Stimulated activated CD4-positive, alpha-beta T cell treated with anti-CD3 and anti-CD28 coated beads, Interleukin-4, amount 100 ng/mL, for 1 hour (primary cell): ENCODE measurements at places on chromosomes 7 and 10.

DNA sequence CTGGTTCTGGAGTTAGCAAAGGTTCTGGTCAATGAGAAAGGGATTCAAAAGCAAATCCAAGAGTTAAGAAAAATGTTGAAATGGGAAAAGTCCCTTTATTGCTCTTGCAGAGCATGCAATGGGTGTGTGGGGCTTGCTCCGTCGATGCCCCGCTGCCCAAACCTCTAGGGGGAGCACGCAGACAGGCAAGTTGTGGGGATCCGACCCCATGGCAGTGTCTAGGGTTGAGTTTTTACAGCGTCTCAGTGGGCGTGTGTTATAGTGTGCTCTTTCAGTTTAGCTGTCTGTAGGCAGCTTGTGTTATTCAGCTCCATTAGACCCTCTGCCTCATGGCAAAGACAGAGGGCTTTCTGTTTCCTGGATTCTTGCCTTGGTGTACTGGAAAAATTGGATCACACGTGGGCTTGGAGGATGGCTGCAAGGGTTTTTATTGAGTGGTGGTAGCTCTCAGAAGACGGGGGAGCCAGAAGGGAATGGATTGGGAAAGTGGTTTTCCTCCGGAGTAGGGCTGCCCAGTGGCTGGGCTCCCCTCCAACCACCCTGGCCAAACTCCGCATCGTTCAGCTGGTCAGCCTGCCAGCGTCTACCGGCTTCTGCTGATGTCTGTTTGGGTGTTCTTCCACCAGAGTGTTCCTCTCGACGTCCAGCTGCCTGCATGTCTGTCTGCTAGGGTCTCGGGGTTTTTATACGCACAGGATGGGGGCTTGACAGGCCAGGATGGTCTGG, 102.3 kb upstream of the PLXDC2 start:
- DNase-seq = no peak

DNA sequence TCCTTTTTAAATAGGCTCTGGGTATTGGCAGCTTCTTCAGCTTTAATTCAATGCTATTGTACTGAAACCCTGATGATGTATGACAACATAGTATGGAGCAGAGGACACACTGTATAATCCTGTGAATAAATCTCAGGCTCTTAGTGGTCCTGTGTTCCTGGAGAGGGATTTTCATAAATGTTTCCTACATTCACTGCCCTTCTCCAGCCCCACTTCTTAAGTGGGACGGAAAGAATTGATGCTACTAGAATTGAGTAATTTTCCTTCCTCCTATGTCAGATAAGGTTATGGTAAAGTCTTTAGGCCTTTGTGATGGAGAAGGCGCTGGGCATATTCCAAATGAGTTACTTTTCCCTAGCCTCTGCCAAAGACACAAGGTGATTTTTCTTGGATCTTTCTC, 779.4 kb downstream of the TNS3 start:
- no peak for DNase-seq

DNA sequence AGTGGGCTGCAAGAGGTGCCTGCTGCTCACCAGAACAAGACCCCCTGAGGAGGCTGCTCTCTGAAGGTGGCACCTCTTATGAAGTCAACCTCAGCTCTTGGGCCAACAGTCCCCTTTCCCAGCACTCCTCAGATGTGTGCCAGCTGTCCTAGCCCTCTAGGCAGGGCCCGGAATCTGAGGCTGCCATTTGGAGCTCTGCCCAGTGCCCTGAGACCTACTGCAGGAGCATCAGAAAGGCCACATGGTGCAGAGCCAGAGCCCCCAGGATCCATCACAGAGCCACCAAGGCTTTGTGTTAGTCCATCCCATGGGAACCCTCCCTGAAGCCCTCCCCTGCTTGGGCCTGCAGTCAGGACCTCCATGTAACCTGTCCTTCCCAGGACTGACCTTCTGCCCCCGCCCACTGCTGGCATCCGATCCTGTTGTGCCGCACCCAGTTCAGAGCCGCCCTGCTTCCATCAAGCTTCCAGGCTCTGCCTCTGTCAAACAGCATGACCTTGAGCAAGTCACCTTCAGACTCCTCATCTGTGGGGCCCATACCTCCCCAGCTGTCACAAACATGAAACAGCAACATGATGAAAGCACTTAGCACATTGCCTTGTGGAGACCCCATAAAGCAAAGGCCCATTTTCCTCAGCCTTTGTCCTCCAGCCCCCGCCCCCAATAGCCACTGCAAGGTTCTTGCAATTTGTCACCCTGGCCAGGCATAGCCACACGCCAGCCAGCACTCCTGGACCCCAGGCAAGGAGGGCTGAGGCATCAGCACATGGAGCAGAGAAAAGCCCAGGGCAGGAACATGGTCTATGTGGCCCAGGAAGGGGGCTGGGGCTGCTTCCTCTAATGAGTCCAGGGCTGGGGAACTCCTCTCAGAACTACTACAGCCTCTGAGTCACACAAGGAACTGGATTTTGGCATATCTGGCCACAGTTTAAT, 51.7 kb downstream of the GRID1 start:
- no peak for DNase-seq

DNA sequence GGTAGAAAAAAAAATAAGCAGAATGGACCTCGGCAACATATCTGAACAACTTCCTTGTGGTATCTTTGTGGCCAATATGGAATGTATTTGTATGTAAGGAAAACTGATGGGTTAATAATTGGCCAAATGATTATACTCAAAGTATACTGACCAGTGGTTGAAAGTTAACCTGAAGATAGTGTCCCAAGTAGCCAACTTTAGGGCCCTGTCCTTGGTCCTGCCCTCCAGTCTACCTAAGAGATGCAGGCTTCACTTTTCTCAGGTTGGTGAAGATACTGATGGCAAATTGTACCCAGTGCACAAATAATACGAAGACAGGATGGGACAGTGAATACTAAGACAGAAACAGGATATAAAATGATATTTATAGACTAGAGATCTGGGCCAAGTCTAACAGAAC, 109.2 kb downstream of the SORCS3 start:
- DNase-seq = no peak

- no peak for DNase-seq
These were observed 1.3 kb downstream of the FIGNL1 start for GRCh38 chr7:50448823-50449222.

DNA sequence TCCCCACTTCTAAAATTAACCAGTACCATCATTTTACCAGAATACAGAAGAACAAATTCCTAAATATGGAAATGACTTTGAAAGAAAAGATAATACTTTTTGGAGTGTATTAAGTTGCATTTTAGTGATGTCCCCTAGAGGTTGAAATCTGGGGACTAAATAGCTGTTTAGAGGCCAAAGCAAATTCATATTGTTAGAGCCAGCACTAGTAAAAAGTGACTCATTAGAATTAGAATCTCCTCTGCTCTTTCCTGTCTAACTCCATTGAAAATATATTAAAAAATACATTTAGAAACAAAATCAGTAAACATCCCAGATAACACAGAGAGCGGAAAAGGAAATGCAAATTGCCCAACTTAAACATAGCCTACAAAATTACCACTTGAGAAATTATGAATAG, 1189.6 kb upstream of the C7orf33 start:
- no peak for DNase-seq

DNA sequence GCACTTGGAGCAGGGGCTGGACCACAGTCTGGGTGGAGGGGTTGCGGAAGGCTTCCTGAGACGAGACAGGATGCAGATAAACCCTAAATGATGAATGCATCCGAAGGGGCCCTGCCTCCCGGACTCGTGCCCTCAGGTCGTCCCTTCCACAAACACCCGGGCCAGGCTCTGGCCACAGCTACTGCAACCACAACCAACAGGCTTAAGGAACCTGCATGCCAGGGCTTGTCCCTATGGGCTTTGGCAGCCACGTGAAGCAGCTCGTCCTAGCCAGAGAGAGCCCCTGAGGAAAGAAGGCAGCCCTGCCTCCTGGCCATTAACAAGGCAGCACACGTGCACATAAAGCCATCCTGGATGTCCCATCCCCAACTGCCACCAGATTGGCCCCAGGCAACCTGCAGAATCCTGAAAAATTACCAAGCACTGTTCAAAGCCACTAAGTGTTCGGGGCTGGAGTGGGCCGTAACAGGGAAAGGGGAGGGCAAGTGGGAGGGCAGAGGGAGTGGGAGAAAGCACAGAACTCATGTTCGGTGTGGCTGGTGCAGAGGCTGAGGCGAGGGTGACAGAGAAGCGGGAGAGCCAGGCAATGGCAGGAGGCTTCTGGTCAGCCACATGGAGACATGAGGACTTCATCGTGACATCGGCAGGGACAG, 62.7 kb downstream of the MAD1L1 start:
- DNase-seq = no peak

DNA sequence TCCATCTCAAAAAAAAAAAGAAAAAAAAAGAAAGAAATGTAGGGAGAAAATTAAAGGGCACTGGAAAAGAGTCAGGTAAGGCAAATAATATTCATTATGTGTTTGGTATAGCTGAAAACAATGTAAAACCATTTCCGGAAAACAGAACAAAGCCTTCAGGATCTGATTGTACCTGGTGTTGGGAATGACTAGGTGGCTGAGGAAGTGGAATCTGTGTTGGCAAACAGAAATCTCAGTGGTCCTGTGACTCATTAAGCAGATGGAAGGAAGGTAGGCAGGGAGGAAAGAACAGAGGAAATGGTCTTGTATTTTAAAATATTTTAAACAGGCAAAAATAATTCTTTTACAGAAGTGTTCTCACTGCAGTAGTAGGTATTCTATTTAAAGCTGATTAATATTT, 55.7 kb upstream of the GATA3 start:
- no peak for DNase-seq

GRCh38 chr7:111011520-111011919, 79.4 kb upstream of the LRRN3 start:
- no peak for DNase-seq

GRCh38 chr7:44565795-44566559, 7.7 kb downstream of the DDX56 start:
- no peak for DNase-seq

GRCh38 chr7:22480523-22481075, 19.4 kb downstream of the STEAP1B start:
- DNase-seq = no peak
